ENCODE measurements at places on chromosomes 1 and 21.

- no peak for DNase-seq
Observed at GRCh38 chr1:207059881-207060280, 6.8 kb downstream of the PFKFB2 start.

- DNase-seq = no peak
Observed at GRCh38 chr1:80825067-80825466, 975.7 kb upstream of the ADGRL2 start.

DNA sequence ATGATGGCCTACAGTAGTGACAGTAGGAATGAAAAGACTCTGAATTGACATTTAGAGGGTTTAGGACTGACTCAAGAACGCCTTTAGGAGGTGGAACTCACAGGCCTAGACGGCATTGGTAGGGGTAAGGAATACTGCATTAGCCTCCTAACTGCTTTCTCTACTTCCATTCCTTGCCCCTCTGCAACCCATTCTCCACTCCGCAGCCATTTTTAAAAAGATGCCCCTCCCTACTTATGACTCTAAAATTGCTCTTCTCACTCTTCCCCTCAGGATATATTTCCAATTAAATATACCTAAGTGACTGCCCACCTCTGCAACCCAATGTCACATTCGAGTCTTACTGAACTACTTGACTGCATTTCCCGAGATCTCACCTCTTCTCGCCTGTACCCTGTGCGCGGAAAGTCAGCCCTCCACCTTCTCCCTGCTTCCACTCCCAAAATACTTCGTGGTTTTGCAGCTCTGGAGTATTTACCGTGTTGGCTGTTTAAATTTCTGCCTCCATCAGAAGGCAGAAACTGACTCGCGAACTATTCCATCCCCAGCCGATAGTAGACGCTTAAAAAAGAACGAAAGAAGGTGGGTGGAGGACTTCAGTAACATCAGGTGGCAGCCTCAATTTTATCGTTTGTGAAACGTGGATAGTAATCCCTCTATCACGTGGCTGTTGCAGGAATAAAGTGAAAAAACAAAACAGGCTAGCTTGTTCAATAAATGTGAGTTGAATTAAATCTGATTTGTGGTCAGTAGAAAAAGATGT lies 1.1 kb upstream of the YBX1 start:
- DNase-seq = no peak

DNA sequence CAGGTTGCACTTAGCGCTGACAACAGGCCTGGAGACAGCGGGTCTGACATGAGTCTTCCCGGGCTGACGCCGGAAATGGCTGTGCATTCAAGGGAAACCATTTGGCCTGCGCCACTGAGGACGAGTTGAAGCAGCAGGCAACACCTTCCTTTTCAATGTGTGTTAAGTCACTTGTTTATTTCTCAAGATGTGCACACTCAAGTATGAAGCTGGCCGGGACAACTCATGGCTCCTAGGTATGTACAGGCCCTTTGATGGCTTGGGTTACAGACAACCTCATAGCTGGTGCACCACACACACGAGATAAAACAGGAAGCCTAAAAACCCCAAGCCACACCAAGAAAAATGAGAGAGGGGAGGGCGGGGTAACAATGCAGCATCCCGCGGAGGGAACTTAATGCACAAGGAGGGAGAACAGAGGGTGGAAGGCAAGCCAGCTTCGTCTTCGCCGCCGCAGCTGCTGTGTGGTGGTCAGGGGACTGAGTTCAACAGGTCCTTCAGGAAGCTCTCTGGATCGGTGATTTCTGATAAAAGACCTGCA lies 118.0 kb upstream of the IFFO2 start:
- peak; percentile 38 for DNase-seq

GRCh38 chr21:40404396-40404800 lies 442.6 kb downstream of the DSCAM start:
- no peak for DNase-seq

- DNase-seq = no peak
Observed at GRCh38 chr1:230091473-230092231, 24.6 kb downstream of the GALNT2 start.

GRCh38 chr1:231376101-231376500 lies 38.0 kb downstream of the SPRTN start:
- no peak for DNase-seq

- DNase-seq = no peak
Observed at GRCh38 chr1:18385239-18385790, 95.4 kb upstream of the KLHDC7A start.

DNA sequence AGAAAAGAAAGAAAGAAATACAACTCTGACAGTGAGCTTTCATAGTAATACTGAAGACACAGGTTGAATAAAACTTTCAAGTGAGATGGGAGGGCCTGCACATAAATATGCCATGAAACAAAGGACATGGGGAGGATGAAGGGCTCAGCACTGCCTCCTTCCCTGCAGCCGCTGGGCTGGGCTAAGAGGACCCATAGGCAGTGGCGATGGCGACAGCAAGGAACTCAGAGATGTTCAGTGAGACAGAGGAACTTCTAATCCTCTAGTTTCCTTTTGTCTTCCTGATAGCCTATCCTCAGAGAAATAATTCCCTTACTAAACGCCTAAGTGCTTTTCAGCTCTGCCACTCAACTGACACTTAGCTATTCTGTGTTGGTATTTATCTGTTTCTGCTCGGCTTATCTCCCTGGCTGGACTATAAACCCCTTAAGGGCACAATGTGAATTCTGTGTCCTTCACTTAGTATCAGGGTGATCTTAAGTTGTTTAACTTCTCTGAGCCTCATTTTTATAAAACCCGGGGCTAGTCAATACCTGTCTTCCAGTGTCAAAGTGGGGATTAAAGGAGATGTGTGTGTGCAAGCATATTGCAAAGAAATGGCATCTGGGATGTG lies 24.4 kb upstream of the IER5 start:
- DNase-seq = no peak

- DNase-seq = no peak
Observed at GRCh38 chr1:240005997-240006650, 85.6 kb upstream of the FMN2 start.

DNA sequence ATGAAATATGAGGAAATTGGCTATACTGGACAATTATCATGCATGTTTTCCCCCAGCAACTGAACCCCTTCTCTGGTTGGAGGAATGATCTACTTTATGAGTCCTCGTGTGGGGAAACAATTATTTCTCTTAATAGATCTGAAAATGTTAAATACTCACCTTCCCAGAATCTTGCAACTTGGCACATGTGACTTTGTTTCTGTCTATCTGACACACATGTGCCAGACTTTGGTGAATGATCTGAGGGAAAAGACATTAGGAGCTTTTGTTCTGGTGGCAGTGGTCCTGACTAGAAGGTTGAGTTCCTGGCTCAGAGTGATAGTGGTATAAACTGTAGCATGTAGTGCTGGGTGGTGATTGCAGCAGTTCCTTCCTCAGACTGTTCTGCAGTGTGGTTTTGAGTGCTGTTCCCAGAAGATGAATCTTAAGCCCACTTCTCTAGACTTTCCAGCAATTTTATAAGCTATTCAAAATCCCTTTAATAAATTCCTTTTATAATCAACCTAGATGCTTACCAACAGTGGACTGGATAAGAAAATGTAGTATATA lies 59.3 kb upstream of the B3GALNT2 start:
- DNase-seq = no peak

DNA sequence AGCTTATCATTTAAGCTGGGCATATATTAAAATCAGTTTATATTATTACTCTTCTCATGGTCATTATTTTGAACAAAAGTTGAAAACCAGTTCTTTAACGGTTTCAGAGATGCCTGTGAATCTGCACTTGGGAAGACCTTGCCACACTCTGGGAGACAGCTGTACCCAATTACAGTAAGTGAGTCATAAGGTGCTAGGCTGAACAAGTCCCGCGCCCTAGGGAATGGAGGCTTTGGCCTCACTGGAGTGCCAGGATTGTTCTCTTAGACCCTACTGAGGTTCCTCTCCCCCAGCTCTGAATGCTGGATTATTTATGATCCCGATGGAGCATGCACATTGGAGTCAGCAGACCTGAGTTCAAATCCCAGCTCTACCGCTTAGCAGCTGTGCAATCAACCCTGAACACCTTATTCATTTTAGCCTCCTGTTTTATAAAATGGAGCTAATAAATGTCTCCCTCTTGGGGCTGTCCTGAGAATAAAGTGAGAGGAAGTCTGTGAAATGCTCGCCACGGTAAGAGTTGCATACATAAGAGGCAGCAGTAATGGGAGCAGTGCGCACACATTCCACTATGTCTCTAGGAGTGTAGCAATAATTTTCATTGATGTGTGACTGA lies 266.2 kb downstream of the FOXD2 start:
- DNase-seq = no peak

DNA sequence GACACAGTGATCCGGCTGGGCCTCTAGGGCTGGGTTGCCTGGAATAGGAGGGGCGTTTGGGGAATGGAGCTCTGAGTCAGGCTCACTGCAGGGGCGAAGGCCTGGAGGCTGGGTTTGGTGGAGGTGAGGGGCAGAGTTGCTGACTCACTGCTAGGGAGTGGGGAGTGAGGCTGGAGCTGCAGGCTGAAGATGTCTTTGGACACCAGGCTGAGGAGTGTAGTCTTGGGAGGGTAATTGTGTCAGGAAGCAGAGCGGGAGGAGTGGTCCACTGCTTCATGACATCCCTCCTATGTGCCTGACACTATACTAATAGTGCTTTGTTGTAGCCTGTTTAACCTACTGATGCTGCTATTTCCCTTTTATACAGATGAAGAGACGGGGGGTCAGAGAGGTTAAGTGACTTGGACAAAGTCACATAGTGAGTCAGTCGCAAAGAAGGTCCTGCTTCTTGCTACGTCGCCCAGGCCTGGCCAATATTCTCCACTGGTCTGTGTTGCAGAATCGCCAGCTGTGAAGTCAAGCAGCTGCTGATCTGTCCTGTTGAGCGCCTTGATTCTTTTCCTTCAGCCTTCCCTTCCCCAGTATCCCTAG lies 13.6 kb downstream of the ACTL8 start:
- DNase-seq = no peak

DNA sequence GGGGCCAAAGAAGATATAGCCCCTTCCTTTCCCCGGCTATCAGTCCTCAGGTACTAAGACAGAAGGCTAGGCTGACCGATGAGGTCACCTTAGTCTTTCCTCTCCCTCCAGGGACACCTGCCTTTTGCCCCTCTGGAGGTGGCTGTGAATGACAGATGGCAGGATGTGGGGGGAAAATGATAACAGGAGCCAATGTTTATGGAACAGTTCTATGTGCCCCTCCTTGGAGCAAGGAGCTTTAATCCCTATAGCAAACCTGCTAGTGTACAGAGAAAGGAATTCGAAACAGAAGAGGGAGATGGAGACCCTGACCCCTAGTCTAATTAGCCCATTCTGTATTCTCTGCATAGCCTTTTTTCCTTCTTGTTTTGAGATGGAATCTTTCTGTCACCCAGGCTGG lies 28.1 kb downstream of the SERINC2 start:
- no peak for DNase-seq

- DNase-seq = no peak
Observed at GRCh38 chr1:66383168-66383567, 150.8 kb upstream of the SGIP1 start.

DNA sequence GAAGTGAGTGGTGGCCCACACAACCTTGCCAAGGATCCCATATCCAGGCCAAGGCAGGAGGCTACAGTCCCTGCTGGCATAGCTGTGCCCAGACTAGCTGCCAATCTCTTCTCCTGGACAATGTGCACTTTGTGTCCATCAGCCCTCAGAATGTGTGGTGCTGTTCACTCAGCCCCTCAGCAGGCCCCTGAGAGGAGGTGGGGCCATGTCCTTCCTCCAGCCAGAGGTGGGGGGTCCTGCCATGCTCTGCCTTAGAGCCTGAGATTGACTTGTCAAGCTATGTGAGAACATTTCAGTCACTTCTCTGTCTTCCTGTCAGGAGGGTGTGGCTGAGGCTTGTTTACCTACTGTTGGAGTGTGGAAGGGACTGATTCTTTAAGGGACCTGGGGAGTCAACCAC lies 1.4 kb downstream of the NCF2 start:
- DNase-seq = no peak

- no peak for DNase-seq
Observed at GRCh38 chr1:25837262-25837875, 17.6 kb downstream of the MTFR1L start.

DNA sequence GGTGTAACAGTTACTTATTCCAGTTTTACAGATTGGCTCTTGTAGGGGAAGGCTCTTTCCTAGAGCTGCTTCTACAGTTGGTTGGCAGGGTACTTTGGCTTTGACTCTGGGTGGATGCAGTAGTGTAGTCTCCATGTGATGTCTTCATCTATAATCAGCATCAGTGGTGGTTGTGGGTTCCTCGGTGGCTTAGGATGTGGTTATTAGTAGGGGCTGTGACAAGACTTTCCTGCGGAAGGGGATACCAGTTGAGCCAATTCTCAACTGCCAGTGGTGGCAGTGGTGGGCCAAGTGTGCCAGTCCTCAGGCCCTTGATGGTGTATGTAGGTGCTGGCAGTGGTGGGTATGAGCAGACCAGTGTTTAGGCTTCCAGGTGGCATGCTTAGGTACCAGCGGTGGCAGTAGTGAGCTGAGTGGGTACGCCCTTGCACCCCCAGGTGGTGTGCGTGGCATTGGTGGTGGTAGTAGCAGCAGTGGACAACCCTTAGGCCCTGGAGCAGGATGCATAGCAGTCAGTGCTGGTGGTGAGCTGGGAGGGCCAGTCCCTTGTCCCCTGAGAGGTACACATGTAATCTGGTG lies 27.2 kb upstream of the KLF18 start:
- DNase-seq = no peak

GRCh38 chr1:106344494-106344893 lies 712.0 kb upstream of the PRMT6 start:
- DNase-seq = no peak

DNA sequence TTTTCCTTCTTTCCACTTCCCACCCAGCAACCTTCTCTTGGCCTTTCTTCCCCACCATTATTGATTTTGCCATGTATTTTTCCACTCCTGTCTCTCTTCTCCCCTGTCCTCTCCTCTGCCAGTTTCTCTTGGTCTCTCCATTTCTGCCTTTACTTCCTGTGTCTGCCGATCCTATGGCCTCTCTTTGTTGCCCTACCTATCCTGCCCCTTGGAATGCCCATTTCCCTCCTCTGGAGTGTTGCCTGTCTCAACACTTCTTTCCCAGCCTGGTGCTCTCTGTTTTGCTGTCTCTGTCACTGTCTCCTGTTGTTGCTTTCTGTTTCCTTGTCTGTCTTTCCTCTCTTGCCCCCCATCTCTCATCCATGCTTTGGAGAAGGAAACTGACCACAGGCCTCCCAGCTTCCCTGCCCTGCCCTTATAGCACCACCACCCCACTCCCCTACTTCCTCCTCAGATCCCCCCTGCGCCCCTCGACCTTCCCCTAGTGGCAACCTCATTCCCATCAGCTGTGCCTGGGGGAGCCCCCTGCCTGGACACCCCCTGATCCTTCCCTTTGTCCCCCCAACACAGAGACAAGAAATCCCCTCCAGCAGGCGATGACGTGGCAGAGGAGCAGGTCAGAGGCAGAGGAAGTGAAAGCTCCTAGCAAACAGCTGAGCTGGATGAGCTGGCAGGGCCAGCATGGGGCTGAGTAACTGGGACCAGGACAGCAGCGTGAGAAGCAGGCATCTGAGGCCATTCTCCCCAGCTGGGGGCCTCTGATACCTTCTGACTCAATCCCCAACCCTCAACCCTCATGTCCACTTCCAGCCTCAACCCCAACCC lies 6.6 kb upstream of the ETV3L start:
- DNase-seq = no peak
